NCI-H82 (cell line): ENCODE measurements at places on chromosomes 4 and X.
A peak's percentile ranks its signal among the peaks of the same experiment; 100 is the strongest.

- no peak for DNase-seq
These were observed 1.4 kb upstream of the KLF3 start for GRCh38 chr4:38662522-38663089.

DNA sequence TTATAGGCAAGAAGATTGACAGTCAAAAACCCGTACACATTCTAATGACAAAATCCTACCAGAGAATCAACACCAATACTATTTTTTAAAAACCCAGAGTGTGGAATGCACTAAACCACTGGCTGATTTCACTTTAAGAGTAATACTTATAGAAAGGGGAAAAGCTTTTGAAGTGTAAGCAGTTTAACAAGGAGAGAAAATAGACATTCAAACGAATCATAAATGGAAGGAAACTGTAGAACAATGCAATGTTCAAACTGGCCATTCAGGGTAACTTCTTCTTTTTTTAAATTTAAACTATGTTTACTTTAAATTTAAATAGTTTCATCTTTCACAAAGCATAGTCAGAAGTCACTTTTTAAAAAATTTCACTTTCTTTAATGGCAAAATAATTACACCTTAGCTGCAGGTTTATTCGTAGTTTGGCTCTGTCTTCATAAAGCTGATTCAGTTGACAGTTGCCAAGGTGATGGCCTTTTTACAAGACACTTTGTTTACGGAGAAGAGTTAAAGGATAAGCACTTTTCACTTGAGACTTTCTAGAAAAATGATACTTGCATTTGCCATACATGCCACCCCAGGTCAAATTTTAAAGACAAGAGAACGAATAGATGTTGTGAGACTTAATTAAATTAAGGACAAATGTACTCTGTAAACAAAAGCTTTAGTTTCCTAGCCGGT lies 82.4 kb upstream of the KLF3 start:
- no peak for DNase-seq

DNA sequence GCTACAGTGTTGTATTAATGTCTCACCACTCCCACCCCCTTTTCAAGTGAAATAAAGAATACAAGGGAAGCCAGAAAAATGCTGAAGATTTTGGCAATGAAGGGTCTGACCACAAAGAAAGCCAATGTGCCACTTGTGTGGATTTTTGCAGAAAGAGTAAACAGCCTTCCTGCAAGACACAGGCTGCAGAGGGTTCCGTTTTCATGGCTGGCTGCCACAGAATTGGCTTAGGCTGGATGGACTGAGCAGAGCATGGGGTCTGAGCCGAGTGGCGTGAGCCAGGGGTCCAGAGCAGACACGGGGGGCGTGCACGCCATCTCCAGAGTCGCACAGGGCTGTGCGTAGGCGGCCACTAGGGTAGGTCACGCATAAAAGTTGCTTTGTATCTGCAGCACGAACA lies 69.2 kb downstream of the MTNR1A start:
- DNase-seq, result no peak

- no peak for DNase-seq
These were observed 69.2 kb downstream of the SRPX start for GRCh38 chrX:38151441-38151840.

GRCh38 chr4:145487631-145488030 lies 6.0 kb downstream of the SMAD1 start:
- DNase-seq, result no peak

DNA sequence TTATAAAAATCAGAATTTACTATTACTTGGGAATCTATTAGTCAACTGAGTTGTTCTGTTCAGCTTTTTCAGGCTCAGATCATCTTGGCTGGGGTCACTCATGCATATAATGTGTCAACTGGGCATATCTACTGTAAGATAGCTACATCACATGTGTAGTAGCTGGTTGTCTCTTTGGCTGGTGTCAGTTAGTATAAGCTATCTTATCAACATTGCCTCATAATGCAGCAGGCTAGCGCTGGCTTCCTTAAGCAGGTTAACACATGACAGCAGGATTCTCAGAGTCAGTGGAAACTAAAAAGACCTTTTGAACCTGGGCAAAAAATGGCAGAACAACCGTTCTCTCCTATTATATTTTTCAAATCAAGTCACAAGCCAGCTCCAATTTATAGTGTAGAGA lies 378.3 kb upstream of the PCDH10 start:
- DNase-seq, result no peak

- no peak for DNase-seq
These were observed 429.3 kb downstream of the AFF2 start for GRCh38 chrX:148929686-148930085.

GRCh38 chrX:30612250-30612655 lies 34.7 kb upstream of the TASL start:
- DNase-seq, result no peak

DNA sequence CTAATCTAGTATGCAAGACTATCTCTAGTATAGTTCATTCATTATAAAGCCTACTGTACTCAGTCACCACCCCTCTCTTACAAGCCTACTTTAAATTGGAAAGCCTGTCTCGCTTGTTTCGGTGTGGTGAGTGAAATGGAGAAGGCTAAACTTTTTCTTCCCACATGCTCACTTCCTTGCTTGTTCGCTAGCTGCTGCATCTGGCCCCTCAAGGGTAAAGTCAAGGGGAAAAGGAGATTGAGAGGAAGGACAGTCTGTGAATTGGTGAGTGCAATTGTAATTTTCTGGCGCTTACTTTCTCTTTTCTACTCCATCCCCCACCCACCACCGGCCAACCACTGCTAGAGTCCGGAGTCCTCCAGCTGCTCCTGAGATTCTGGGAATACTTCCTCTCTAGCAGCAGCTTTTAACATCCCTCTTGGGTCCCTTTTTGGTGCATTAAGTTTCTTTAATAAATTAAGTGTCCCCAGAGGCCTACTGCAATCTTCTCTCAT lies 12.1 kb upstream of the ARAP2 start:
- no peak for DNase-seq

DNA sequence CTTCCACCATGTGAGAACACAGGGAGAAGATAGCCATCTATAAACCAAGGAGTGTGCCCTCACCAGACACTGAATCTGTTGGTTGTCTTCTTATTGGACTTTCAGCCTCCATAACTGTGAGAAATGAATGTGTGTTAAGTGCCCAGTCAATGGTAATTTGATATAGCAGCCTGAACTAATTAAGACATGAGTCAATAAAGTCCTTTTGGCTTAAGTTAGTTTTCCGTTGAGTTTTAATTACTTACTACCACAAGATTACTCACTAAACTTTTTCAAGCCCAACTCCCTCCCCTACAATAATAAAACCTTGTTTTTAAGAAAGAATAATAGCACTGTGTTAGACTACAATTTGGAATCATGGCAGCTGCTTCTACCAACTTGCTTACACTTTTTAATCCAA lies 324.2 kb downstream of the PCDH19 start:
- DNase-seq, result no peak

GRCh38 chr4:88005076-88005475 lies 2.4 kb upstream of the PKD2 start:
- no peak for DNase-seq

GRCh38 chr4:99305638-99306400 lies 15.0 kb upstream of the ADH1A start:
- peak; percentile 31 for DNase-seq

- DNase-seq, result no peak
These were observed 717.0 kb downstream of the CCSER1 start for GRCh38 chr4:90844241-90844640.

- peak; percentile 89 for DNase-seq
These were observed 24.3 kb upstream of the SRD5A3 start for GRCh38 chr4:55321707-55322264.

DNA sequence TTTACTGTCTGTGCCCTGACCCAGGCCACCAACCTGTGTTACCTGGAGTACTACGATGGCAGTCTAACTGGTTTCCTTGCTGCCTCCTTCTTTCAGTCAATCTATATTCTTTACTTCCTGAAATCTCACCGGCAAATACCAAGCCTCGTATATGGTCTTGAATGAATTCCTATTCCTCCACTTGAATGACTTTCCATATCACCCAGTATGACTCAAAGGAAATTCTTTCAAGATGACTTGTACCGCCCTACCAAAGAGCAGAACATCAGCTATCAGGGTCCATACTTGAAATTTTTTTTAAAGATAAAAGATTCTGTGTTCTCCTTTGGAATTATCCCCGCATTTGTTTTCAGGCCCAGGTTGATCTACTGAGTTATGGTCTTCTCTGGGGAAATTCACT lies 378.0 kb downstream of the AFF2 start:
- DNase-seq, result no peak

GRCh38 chrX:23939203-23939602 lies 31.4 kb downstream of the CXorf58 start:
- DNase-seq, result no peak

DNA sequence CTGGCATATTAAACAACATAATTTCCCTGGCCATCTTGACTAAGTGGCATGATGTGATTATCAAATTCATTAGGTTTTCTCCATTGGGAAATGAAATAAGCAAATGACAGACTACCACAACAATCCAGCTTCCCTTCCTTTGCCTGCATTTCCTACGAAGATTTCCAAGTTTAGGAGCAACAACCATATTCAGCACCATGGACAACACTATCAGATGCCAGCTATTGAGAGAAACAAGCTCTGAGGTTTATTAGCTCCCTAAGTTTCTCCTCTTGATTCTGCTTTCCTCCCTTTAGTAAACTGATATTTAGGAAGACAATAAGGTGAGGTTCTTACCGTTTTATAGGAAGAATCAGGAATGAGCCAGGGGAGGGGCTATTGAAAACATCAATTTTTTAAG lies 36.2 kb downstream of the DCX start:
- no peak for DNase-seq

DNA sequence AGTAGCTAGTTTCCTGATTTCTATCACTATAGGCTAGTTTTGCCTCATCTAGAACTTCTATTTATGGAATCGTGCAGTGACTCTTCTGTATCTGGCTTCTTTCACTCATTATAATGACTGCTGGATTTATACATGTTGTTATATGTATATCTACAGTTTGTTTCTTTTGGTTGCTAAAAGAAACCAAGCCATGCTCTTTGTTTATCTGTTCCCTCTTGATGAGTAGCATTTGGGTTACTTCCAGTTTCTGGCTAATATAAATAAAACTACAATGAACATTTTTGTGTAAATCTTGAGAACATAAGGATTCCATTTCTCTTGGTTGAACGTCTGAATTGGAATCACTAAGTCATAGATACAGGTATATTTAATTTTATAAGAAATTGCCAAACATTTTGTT lies 73.9 kb downstream of the ARHGAP24 start:
- DNase-seq, result no peak

DNA sequence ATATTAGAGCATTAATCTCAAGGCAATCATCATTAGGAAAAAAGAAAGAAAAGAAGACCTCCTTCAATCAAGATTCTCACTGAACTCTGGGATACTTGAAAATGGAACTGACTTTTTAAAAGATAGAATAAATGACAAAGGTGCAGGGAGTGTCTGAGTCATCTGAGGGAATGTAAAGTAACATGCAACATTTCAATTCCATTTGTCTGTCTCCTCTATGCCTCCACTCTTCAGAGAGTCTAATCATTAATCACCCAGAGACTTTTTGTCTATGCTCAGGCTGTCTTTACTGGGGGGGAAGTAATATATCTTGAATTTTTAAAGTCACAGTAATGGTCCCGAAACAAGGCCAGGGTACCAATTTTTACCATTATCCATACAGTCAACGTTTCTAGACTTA lies 55.0 kb upstream of the PACRGL start:
- no peak for DNase-seq

DNA sequence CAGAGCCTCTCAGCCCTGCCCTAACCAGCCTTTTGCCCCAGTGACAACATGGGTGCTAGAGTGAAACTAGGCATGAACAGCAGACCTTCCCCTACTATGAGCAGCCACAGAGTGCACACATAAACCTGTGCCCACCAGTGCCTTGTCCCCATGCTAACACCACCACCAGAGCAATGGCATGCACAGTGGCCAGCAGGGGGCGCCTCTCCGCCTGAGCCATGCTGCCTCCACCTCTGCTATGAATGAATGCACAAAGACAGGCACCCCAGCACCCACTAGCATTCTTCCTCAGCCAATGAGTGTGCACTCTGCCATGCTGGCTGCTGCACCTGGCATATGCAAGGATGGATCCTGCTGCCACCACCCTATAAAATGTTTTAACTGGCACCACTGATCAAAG lies 286.9 kb upstream of the FGF16 start:
- peak; percentile 7 for DNase-seq

- DNase-seq, result no peak
These were observed 101.9 kb upstream of the SLITRK2 start for GRCh38 chrX:145715641-145716138.

DNA sequence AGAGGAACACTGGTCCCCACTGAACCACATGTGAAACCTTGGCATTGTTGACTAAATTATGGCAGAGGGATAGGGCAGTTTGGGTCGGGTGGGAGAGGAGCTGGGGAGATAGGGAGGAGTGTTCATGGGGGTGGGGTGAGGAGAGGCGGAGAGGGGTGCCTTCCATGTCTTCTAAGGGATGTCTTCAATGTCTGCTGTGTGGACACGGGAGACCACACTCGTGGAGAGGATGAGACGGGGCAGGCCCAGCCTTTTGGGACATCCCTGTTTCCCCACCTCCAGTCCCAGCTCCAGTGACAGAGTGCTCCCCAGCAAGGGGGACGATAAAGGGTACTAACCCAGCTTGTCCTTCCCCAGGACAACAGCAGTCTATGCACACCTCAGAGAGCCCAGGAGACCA lies 146.4 kb upstream of the MAMLD1 start:
- DNase-seq, result no peak
